ENCODE measurements at places on chromosomes 11 and 22.

DNA sequence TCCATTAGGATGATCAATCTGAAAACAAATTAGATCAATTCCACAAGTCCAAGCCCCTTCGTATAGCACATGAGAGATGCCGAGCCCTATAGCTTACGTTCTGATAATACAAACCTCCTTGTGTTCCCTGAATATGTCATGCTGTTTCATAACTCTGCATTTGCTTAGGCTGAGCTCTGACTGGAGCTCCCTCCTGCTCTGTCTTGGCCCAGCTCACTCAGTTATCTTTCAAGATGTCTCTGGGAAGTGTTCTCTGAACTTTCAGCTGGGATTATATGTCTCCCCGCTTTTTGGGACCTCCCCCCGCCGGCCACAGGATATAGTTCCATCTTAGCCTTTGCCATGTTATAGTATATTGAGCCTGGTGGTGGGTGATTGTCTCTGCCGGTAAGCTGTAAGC, 44.0 kb downstream of the FDX1 start:
- DNase-seq: no peak

GRCh38 chr11:109326781-109327180, 95.2 kb upstream of the C11orf87 start:
- DNase-seq: no peak

- DNase-seq: no peak
Measured at GRCh38 chr11:117814204-117814765, 10.3 kb downstream of the FXYD2 start.

DNA sequence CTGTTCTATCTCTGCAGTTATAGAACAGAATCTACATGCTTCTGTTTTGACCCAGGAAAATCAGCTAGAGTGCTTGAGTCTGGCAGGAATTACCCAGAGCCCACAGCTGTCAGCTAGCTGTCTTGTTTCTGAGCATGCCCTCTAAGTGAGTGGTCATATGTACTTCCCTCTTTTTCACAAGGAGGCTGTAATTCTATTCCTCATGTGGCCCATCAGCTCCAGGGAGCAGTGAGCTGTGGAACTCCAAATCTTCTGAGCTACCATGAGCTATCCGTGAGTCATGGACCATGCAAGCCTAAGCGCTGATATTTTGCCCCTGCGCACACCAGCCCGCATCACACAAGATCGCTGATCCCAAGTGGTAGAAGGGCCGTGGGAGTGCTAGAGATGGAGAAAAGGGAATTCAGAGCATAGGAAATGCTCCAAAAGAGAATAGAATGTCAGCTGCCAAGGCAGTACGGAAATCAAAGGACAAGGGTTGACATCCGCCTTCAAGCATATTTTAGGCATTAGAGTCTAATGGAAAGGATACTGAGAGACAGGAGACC, 5.4 kb downstream of the FJX1 start:
- DNase-seq: no peak

GRCh38 chr22:22002526-22003055, 20.0 kb upstream of the TOP3B start:
- DNase-seq: no peak
